Kidney (tissue), 22 donors: ENCODE measurements at places on chromosomes 6 and 20. TPM values are rescaled to one million over a fixed set of nuclear protein-coding genes. Genes with fewer than 3 reads are reported as not detected.

GRCh38 chr6:121413879-121414278 is 21.6 kb upstream of the GJA1 start:
- no peaks in the 10 kb centered on the region for H3K36me3 ChIP-seq
- no peak overlapping the region for H3K4me3 ChIP-seq
- H3K4me1 ChIP-seq = no peaks in the 10 kb centered on the region

DNA sequence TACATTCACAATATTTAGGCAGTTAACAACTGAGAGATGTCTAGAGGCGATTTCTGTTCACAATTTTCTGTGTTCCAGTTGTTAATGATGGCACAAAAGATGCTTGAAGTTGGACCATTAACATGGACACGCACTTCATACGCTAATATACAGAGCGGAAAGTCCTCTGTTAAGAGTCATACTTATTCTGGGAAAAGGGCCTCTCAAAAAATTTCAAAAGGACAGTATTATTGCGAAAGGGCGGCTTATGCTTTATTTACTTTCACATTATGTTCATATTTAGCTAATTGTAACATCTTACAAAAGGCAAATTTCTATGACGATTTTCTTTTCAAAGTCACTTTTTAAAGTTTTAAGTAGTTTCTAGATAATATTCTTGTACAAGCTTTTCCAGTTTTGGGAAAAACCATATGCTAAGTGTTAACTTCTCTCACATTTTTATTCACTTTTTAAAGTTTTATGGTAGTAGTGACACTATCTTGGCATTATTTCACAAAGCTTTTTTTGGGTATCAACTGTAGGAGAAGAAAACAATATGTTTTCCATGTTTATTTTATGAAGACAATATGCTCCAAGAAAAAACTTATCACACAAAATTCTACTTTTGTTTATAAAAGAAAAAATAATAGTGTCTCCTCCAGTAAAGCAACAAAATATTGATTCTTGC is 62.3 kb downstream of the MAP7 start:
- DNase-seq = no peak
- H3K36me3 ChIP-seq = no peaks in the 10 kb centered on the region
- no peak overlapping the region for H3K27ac ChIP-seq
- H3K4me3 ChIP-seq = no peak overlapping the region
- H3K4me1 ChIP-seq = no peaks in the 10 kb centered on the region

DNA sequence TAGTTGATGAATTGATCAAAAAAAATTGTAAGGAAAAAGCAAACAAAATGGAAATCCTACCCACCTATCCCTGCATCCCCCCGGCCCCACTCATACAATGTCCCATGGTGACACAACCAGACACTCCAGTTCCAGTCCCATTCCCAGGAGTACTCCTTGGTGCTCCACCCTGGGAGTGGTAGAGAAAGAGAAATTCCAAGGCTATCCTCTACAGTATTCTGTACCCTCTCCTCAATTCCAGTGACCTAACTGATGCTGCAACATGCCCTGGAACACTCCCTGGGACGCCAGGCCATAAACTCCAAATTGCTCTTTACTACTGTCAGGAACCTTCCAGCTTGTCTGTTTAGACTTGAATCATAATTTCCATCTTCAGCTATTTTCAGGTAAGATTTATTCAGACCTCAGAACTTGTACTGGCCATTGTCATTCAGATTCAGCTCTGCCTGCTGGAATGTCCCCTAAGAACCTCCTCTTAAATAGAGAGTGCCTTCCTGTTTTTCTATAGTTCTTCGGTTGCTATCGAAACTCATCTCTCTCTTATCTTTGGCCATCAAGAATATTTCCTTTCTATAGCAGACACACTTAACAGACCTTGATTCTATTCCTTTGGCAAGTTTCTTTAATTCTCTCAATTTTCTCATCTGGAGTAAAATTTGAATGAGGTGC is 8.7 kb downstream of the GPX6 start:
- no peaks in the 10 kb centered on the region for H3K27me3 ChIP-seq
- no peak overlapping the region for H3K27ac ChIP-seq
- H3K36me3 ChIP-seq = no peaks in the 10 kb centered on the region
- DNase-seq = no peak
- no peaks in the 10 kb centered on the region for H3K4me1 ChIP-seq
- no peak overlapping the region for H3K4me3 ChIP-seq

- H3K4me3 ChIP-seq = no peak overlapping the region
- H3K36me3 ChIP-seq = no peaks in the 10 kb centered on the region
- H3K27me3 ChIP-seq = no peaks in the 10 kb centered on the region
- peak overlapping the region; percentile 9 for H3K27ac ChIP-seq
- H3K4me1 ChIP-seq = no peaks in the 10 kb centered on the region
Measured at GRCh38 chr6:116392132-116393013, 21.6 kb downstream of the DSE start.

- H3K27ac ChIP-seq = peak overlapping the region; percentile 9
- peaks cover 33% of the 10 kb centered on the region for H3K36me3 ChIP-seq
- DNase-seq = no peak
Measured at GRCh38 chr20:41172296-41173140, 35.2 kb downstream of the PLCG1 start.

- H3K4me1 ChIP-seq = peaks cover 3% of the 10 kb centered on the region
- H3K27ac ChIP-seq = no peak overlapping the region
- DNase-seq = no peak
- H3K27me3 ChIP-seq = no peaks in the 10 kb centered on the region
- no peak overlapping the region for H3K4me3 ChIP-seq
Measured at GRCh38 chr6:1798303-1798964, 188.7 kb downstream of the FOXC1 start.

DNA sequence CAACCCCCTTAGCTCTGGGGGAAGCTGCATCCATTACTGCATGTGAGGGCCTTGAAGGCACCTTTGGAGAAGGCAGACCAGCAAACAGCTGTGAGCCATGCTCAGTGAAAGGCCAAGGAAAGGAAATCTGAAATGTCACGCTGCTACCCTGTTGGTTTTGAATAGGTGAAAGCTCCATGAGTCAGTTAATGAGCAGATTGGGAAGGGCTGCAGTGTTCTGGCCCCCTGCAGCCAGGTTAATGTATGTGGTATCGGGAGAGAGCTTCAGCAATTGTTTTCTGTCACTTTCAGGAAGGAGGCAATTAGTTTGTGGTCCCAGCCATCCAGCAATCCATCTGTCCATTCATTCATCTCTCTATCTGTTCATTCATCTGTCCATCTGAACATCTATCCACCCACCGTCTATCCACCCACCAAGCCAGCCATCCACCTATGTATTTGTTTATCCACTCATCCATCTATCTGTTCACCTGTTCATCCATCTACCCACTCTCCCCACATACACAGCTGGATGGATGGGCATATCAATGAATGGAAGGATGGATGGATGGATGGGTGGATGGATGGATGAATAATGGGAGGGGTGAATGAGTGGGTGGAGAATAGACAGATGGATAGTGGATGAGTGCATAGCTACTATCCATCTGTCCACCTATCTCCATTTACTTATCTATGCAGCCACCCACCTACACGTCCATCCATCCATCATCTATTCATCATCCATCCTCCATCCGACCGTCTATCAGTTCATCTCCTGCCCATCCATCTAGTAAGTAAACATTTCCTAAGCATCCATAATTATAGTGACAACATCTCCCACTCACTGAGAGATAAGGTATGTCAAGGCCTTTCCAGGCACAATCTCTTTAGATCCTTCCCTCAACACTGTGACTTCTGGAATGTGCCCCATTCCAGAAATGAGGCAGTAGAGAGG is 16.0 kb downstream of the PCK1 start:
- H3K4me3 ChIP-seq = no peak overlapping the region
- no peak for DNase-seq
- no peaks in the 10 kb centered on the region for H3K36me3 ChIP-seq
- peaks cover 9% of the 10 kb centered on the region for H3K4me1 ChIP-seq
- peak overlapping the region; percentile 33 for H3K27ac ChIP-seq
- no peaks in the 10 kb centered on the region for H3K27me3 ChIP-seq

- peak within 1 kb of the TSS; percentile 42 for H3K4me3 ChIP-seq
- no peaks in the 10 kb centered on the region for H3K36me3 ChIP-seq
- H3K4me1 ChIP-seq = no peaks in the 10 kb centered on the region
- H3K27me3 ChIP-seq = peaks cover 40% of the 10 kb centered on the region
- peak; percentile 88 for DNase-seq
Measured at GRCh38 chr6:149963462-149964307, at the start of gene ULBP1. Gene ULBP1 (plus strand): TSS chr6:149963943. CDS start chr6:149964050, 107 bp downstream.

COL9A1 gene
- total RNA-seq = 0.22 TPM

- peak; percentile 80 for DNase-seq
- H3K4me1 ChIP-seq = no peaks in the 10 kb centered on the region
- no peaks in the 10 kb centered on the region for H3K27me3 ChIP-seq
- no peaks in the 10 kb centered on the region for H3K36me3 ChIP-seq
- H3K4me3 ChIP-seq = peak within 1 kb of the TSS; percentile 52
Measured at GRCh38 chr20:17530716-17531664, at the start of gene BFSP1. Gene BFSP1 (minus strand): TSS chr20:17531379. CDS start chr20:17531329, 50 bp downstream.

DNA sequence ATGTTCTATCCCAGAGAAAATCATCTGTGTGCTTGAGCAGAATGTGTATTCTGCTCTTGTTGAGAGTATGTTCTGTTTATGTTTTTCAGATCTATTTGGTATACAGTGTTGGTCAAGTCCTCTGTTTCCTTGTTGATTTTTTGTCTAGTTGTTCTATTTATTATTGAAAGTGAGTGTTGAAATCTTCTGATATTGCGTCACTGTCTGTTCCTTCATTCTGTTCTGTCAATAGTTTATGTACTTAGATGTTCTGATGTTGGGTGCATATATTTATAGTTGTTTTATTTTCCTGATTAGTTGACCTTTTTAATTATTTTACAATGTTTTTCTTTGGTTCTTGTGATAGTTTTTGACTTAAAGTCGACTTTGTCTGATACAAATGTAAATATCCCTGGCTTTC is 458.7 kb upstream of the HSF2 start:
- no peaks in the 10 kb centered on the region for H3K36me3 ChIP-seq
- no peak overlapping the region for H3K4me3 ChIP-seq
- no peaks in the 10 kb centered on the region for H3K4me1 ChIP-seq
- H3K27me3 ChIP-seq = no peaks in the 10 kb centered on the region

DNA sequence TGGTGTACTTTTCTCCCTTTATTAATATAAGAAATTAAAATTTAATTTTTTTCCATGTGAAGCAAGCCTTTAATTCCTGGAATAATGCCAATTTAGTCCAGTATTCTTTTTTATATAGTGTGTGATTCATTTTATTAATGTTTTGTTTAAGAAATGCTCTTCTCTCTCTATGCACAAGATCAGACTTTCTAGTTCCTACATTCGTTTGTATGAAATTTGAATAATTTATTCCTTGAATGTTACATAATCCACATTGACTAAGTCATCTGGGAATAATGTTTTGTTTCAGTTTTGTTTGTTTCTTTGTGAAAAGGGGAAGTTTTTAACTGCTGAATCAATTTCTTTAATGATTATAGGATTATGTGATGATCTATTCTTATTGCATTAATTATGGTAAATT is 181.4 kb upstream of the ID4 start:
- H3K4me3 ChIP-seq = peak overlapping the region; percentile 29
- no peaks in the 10 kb centered on the region for H3K4me1 ChIP-seq
- no peak overlapping the region for H3K27ac ChIP-seq
- no peaks in the 10 kb centered on the region for H3K36me3 ChIP-seq

NRN1 gene
- 8.5 TPM for total RNA-seq

DNA sequence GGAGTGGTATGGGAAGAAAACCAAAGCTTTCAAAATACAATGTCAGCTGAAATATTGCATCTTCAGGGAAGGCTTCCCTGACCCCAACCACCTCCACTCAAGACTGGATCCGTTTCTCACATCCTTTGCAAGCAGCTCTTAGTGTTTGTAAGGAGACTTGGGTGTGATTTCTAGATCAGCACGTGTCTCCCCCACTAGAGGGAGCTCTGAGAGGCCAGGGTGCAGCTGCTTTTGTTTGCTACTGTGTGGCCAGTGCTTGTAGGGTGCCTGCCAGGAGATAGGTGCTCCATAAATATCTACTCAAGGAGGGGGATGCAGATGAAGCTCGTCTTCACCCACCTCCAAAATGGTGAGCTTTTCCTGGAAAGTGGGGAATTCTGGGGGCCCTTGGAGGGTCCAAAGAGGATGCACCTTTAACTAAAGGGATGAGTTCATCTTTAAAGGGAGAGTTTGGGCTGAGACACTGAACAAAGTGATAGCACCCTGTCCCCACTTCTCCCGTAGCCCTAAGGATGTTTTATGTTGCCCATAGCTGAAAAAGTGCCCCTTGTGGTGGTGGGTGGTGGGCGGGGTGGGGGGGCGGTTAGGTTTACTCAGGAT is 52.6 kb upstream of the MAFB start:
- no peaks in the 10 kb centered on the region for H3K27me3 ChIP-seq
- H3K4me3 ChIP-seq = no peak overlapping the region
- no peak for DNase-seq

DNA sequence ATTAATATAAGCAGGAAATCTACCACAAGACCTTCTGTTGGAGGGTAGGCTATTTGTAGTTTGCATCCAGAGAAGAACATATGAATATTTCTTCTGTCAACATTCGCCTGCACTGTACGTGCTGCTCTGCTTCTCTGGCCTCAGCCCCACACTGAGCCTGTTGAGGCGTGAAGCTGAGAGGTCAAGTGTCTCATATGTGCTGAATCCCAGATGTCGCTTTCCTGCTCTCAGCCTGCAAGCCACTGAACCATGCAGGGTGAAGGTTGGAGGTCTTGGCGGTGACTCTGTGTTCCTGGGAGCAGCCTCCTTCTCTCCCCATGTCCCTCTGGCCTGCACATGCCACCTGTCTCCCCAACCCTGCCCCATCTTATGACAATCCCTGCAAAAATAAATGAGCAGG is 83.6 kb downstream of the TMEM170B start:
- H3K27ac ChIP-seq = peak overlapping the region; percentile 73
- DNase-seq = peak; percentile 74
- H3K4me1 ChIP-seq = peaks cover 16% of the 10 kb centered on the region
- no peaks in the 10 kb centered on the region for H3K27me3 ChIP-seq
